ENCODE measurements at places on chromosomes 1 and 21.

- DNase-seq, result no peak
Observed at GRCh38 chr1:247605286-247605685, at the start of gene OR2G3. OR2G3 (plus strand) TSS chr1:247605586; CDS start chr1:247605586, 0 bp downstream.

DNA sequence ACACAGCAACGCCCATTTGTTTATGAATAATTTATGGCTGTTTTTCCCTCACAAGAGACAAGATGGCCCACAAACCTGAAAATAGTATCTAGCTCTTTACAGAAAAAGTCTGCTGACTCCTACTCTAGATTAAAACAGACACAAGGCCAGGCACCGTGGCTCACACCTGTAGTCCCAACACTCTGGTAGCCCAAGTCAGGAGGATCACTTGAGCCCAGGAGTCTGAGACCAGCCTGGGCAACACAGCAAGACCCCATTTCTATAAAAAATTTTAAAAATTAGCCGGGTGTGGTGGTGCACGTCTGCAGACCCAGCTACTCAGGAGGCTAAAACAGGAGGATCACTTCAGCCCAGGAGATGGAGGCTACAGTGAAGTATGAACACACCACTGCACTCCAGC lies 34.6 kb downstream of the LUZP1 start:
- DNase-seq, result no peak

- DNase-seq, result no peak
Observed at GRCh38 chr1:187877220-187877619, 1048.5 kb downstream of the PLA2G4A start.

DNA sequence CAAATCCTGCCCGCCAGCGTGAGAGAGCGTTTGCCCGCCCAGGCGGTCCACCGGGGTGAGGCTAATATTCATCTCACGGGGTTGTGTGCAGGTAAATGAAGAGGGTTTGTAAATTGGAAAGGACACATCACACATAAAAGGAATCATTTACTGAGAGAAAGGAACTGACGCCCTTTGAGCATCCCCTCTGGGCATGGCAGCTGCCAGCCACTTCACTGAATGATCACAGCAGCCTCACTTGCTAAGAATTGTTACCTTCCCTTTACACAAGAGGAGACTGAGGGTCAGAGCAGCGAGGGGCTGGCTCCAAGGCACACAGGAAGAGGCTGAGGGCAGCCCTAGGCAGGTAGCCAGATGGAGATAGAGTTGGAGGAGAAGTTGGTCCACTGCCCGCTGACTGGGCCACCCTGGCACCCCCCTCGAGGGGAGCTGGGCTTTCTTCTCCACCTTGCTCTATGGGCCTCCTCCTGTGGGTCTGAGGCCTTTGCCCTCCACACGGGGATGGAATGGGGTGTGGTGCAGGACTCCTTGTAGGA lies 96.0 kb downstream of the FOXD2 start:
- DNase-seq, result peak; percentile 60

DNA sequence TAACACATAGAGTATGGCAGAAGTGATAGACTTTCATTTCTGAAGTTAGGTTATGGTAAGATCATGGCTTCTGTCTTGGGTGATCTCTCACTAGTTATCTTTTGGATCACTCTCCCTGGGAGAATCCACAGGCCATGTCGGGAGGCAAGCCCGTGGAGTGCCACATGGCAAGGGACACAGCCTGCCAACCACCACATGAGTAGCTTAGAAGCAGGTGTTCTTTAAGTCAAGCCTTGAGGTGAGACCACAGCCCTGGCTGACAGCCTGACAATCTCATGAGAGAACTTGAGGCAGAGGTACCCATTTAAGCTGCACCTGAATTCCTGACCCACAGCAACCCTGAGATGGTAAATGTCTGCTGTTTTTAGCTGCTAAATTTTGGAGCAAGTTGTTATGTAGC lies 130.4 kb downstream of the KCNN3 start:
- no peak for DNase-seq

GRCh38 chr21:27261676-27262075 lies 294.8 kb upstream of the ADAMTS5 start:
- DNase-seq, result no peak

- no peak for DNase-seq
Observed at GRCh38 chr1:169053196-169053595, 53.3 kb upstream of the ATP1B1 start.

- DNase-seq, result no peak
Observed at GRCh38 chr1:8813016-8813763, 4.2 kb downstream of the RERE start.
